ENCODE measurements at places on chromosomes 1 and 21.
A peak's percentile ranks its signal among the peaks of the same experiment; 100 is the strongest.

DNA sequence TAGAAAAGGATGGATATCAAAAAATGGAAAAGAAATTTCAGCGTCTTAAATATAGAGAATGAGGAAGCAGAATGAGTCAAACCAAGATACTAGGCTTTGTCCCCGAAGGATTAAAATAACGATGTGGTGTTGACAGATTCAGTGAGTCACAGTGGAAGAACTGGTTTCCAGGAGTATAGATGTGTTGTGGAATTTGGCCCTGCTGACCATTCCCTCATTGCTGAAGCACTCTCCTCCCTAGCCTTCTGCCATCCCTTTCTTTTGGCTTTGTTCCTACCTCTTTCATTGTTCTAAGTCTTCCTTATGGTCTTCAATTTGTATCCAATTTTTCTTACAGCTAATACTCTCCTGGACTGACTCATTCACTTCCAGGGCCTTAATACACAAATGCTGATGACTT, 23.1 kb upstream of the USP25 start:
- DNase-seq = peak; percentile 75

DNA sequence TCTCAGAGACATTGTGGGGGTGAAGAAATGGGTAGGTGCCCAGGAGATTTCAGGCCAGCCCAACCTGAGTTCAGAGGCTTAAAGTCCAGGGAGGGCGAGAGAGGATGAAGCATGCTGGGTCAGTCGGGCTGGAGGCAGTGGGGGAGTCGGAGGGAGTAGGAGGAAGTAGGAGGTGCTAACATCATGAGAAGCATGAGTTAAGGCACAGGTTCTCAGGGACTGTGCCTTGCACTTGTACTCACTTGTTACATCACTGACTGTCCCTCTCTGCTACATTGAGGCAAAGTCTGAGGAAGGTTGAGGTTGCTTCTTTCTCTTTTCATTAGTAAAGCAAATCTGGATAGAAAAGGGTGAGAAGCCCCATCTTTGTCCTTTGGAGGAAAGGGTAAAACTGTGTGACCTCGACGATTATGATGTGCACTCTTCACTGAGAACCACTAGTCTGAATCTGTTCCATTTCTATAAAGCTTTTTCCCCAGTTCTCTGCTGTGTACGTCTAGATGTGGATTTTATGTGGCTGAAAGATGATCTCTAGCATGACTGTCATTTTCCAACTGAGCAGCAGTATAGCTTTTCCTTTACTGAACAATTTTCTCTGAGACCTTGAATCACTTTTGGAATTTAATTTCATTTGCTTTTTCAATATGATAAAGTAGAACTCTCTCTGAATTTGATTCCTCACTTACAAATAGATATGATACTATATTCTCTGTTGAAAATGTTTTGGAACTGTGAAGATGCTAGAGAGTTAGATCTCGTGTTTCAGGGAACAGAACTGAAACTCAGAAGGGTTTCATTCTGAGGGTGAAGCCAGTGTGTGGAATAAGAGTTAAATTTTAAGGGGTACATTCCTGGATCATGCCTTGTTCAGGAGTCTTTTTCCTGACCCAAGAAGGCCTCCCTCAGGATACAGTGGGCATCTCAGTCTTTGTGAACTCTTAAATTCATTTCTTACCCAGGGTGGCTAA, 94.6 kb downstream of the FGGY start:
- DNase-seq = no peak

DNA sequence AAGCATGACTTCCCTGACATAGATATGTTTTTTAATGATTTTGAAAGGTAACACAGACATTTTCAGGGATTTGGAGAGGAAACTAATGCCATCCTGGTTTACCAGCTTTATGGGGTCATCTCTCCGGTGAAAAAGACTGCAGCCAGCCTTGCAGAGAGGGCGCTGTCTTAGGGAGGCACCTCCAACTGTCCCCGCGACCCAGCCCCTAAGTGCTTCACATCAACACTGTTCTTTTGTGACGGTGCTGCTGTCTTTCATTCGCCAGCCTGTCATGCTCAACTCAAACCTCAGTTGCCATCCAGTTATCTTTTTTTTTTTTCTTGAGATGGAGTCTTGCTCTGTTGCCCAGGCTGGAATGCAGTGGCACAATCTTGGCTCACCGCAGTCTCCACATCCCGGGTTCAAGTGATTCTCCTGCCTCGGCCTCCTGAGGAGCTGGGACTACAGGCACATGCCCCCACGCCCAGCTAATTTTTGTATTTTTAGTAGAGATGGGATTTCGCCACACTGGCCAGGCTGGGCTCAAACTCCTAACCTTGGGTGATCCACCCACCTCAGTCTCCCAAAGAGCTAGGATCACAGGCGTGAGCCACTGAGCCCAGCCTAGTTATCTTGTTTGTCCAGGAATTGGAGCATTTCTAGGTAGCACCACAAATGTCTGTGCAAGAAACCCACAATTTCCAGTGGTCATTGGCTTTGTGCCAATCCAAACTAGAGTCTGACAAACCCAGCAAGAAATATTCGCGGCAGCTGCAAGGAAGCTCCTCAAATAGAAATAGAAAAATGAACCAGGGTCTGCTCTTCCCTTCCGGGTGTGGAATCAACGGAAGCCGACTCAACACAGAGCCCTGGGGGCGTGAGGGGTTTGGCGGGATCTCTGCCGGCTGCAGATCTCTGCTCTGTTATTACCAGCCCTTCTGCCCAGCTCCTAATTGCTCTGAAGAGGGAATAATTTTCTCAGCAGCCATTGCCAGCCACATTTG, 24.2 kb downstream of the PDE9A start:
- no peak for DNase-seq

DNA sequence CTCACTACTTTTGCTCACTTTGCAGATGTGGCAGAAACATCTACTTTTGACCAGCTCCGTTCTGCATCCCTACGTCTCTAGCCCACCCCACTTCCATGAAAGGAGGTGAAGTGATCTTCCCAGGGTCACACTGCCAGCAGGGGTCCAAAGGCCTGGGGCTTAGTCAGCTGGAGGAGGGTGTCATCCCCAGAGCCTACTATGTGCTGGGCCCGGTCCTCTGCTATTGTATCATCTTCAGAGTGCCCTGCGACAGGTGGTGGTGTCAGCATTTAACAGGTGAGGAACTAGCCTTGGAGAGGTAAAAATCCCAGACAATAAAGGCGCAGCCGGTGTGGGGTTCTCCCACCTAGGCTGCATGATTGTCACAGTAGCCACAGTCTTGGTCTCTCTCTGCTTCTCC, 5.6 kb upstream of the BSND start:
- DNase-seq = no peak

DNA sequence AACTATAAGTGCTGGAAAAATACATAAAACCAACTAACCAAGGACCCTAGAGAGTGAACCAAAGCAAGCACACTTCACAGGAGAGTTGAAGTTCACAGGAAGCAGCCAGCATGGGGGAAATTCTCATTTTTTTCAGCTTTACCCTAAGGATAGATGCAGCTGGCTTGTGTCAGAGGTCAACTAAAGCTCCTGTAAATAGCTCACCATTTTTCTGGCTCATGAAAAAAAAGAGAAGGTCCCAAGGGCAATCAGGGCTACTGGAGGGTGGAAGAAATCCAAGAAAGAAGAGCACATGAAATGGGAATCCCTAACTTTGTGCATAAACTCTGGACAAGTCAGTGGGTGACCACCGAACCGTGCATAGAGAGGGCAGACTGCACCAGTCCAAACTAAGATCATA, 58.3 kb downstream of the KCNJ15 start:
- no peak for DNase-seq

DNA sequence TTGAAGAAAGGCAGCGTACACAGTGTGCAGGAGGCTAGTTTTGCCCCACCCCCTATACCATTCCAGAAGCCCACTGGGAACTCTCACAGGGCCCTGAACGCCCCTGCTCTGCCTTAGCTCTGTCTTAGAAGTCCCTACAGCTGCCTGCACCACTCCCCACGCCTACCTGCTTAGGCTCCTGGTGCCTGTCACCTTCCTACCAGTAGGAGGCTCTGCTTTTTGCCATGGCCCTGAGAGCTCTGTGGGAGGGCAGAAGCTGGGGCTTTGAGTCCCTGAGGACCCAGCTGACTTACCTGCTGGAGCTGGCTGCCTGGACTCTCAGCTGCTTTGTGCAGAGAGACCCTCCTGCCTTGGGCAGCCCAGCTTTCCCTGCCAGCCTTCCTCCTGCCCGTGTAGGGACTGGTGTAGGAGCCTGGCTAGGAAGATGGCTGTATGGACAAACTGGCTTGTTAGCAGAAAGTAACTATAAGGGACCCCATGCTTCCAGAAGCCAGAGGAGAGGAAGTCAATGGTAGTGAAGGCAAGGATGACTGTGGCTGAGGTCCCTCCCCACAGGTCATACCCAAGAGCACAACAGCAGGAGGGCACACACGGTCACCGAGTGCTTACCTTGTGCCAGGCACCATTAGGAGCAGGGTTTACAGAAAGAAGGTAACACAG, 9.8 kb upstream of the CELSR2 start:
- DNase-seq = no peak

DNA sequence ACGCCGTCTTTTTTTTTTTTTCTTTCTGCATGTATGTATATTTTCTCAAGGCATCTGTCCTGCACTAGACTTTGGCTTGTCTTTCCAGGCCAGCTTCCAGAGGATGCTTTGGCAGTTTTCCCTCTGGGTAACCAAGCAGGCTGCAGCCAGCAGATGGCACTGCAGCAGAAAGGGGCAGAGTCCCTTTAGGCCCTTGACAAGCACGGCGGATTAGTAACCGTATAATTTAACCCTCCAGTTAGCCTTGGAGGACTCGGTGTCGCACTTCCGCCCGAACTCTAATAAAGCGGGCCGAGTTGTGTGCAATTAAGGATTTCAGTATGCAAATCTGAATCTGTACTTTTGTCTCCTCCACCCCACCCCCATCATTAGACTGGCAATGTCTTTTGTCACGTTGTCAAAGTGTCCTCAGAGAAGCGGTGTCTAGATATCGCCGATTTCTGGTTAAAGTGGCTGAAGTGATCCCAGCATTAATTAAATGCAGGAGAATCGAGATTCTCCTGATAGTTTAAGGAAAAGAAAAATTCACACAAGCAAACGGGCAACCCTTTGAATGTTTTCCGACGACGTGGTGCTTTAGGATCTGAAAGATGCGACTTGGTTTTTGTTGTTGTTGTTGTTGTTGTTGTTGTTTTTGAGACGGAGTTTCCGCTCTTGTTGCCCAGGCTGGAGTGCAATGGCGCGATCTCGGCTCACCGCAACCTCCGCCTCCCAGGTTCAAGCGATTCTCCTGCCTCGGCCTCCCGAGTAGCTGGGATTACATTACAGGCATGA, 1.1 kb upstream of the TMEM167B start:
- DNase-seq = no peak

DNA sequence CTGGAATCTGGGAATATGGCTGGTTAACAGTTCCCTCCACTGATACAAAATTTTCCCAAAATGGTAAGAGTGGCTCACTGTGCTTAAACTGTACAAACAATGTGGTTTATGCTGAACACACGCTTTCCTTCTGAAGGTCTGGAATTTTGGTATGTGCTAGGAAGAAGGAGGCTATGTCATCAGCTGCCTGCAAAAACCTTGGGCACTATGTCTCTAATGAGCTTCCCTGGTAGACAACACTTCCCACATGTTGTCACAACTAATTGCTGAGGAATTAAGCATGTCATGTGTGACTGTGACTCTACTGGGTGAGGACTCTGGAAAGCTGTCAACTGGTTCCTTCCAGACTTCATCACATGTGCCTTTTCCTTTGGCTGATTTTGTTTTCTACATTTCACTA, 29.2 kb downstream of the IPP start:
- DNase-seq = no peak

- no peak for DNase-seq
Observed at GRCh38 chr1:33311706-33312412, 9.0 kb downstream of the A3GALT2 start.

DNA sequence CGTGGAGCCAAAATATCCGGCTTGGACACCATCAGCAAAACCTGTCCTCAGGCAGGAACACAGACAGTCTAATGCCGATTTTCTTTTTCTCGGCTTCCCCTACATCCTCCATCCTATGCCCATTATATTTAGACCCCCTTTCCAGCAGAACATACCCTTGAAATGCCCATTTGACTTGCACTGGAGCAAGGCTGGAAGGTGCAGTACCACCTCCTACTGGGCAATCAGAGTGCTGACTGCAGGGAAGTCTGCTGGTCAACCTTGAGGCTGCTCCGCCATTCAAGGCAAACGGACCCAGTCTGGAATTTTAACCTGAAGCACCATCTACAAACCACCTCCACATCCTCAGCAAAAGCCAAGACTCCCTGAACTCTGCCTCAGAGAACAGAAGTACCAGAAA, 79.5 kb downstream of the TIAM1 start:
- DNase-seq = no peak

GRCh38 chr1:33312413-33312749, 8.5 kb downstream of the A3GALT2 start:
- no peak for DNase-seq

DNA sequence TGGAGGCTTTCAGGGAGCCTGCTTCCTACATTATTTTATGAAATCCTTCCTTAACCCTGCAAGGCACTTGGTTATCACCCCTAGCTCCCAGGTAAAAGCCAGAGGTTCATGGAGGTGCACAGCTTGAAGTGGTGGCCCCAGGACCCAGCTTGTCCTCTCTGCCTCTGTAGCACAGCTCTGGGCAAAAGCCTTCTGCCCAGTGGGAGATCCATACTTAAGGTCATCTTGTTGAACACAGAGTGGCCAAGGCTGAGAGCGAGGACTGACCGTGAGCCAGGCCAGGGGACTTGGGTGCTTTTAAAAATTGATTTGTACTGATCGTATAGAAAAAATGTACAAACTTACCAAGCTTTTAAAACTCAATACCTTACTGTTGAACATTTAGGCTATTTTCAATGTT, 33.4 kb downstream of the KCNA2 start:
- DNase-seq = no peak

GRCh38 chr1:153934746-153935145, 11.8 kb downstream of the DENND4B start:
- no peak for DNase-seq

- DNase-seq = no peak
Observed at GRCh38 chr1:93631626-93632365, 49.8 kb downstream of the BCAR3 start.

DNA sequence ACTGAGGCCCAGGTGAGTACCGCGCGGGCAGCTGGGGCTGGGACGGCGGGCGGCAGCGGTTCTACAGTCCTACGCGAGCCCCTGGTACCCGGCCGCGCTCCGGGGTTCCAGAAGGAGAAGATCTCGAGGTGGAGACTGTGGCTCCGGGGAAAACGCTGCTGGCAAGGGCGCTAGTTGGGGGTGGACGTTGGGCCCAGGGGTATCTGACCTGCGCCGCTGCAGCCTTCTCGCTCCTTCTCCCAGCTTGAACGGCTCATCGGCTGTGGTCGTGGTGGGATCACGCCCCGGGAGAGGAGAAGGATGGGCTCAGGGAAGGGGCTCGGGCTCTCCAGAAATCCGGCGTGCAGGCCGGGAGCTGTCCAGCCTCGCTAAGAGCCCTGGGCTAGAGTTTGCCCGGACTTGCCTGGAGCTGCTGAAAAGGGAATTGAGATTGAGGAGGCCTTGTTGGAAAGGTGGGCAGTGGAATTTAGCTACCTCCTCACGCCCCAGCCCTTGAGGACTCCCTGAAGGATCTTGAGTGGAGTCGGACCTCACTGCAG, 1.1 kb upstream of the POU3F1 start:
- no peak for DNase-seq

- no peak for DNase-seq
Observed at GRCh38 chr21:31351438-31351837, 7.4 kb upstream of the TIAM1 start.

- DNase-seq = no peak
Observed at GRCh38 chr1:62424411-62424810, 12.4 kb upstream of the USP1 start.
